ENCODE measurements at places on chromosomes 6 and 20. TPM values are rescaled to one million over a fixed set of nuclear protein-coding genes. Genes with fewer than 3 reads are reported as not detected.

LRP11 gene
- polyA plus RNA-seq: 0.51 TPM

BCAS4 gene
- polyA plus RNA-seq: 0.54 TPM

- no peak for DNase-seq
These were observed 165.7 kb upstream of the RNF217 start for GRCh38 chr6:124796464-124796970.

MATN4 gene
- polyA plus RNA-seq: not detected

- no peak for DNase-seq
These were observed 140.4 kb upstream of the CENPW start for GRCh38 chr6:126199466-126199865.

GRCh38 chr6:53813096-53813495 lies 18.3 kb downstream of the LRRC1 start:
- no peak for DNase-seq

GRCh38 chr6:168909288-168909687 lies 344.4 kb downstream of the THBS2 start:
- DNase-seq: no peak

POM121L2 gene
- polyA plus RNA-seq: not detected

MAN1A1 gene
- 8.9 TPM for polyA plus RNA-seq

DNA sequence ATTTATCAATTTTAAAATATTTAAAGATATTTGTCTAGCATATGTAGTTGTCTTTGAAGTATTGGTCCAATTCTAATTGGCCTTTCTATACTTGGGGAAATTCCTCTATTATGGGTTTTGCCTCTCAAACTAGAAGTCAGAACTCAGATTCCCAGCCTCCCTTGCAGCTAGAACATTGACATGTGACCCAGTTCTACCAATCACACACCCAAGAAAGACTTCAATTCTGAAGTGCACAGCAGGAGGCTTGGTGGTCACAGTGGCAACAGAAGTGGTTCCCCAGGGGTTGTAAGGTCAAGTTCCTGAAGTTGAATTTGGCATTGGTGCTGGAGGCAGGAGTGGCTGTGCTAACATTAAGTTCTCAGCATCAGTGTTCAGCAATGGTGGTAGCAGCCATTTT lies 14.8 kb upstream of the FKBP5 start:
- DNase-seq: no peak

DNA sequence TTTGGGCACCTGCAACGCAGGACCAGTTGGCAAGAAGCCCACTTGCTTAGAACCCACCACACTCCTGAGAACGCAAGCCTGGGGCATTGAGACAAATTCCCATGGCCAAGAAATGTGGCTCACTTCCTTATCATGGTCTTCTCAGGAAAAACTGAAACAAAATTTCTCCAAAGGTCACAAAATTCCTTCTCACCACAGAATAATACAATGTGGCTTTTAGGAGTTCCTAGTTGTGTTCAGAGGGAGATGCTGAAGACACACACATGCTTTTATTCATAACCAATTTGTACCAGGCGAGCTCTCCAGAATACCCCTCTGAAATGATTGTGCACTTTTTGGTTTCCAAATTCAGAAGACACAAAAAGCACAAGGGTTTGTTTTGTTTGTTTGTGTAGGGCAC lies 31.6 kb downstream of the ADTRP start:
- no peak for DNase-seq

SLC17A3 gene
- polyA plus RNA-seq: not detected

DNA sequence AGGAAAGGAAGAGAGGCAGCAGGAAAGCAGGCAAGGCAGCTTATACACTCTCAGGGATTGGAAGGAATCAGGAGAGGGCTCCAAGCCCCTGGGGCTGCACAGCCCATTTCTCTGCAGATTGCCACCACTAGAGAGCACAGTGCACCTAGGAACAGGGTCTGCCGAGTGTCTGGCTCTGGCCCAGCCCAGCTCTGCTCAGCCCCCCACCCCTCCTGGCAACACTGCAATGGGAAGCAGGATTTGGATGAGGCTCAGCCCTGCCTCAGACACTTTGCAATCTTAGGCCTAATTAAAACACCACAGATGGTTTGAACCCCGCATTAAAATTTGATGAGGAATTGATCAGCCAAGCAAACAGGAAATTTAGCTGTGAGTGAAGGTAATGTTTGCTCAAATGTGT lies 252.7 kb downstream of the DHX35 start:
- DNase-seq: no peak

DNA sequence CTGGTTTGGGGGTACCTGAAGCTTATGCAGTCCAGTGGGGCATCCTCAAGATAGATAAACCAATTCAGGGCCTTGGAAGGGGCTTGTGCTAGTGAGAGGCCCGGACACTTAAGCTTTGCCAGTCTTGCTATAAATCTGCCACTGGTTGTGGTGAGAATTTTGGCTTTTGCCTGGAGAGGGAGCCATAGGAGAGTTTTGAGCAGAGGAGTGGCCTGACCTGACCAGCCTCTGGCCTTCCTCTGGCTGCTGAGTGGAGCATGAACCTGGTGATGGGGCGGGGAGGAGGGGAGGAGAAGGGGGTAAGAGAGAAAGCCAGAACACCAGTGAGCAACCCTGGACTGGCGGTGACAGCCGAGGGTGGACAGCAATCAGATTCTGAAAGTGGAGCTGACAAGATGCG lies 7.1 kb downstream of the TMEM74B start:
- no peak for DNase-seq

TMEM14A gene
- polyA plus RNA-seq: 8.9 TPM

- no peak for DNase-seq
These were observed 18.8 kb downstream of the KCNK5 start for GRCh38 chr6:39210450-39210849.

DNA sequence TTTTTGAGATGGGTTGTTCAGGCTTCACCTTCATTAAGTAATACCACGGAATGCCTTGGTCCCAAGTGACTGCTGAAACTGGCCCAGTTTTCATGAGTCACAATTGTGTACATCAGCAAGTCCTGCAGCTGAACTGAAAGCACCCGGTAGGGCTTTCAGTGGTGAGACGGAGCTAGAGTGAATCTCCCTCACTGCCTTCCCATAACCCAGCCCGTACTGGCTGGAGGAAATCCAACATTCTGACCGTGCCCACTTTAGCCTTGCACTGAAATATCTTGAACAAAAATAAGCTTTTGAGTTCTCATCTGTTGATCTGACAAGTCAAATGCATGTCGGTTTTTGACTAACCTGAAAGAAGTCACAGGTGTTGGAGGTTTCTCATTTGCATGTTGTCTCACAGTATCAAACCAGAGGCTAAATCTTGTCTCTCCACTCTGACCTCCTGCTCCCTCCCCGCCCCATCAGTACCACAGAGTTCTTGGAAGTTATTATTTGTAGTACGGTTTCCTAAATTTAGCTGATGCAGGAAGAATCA lies 35.9 kb downstream of the DUSP22 start:
- no peak for DNase-seq

OR2H1 gene
- polyA plus RNA-seq: not detected

GRCh38 chr6:18087396-18088165 lies 34.9 kb downstream of the NHLRC1 start:
- no peak for DNase-seq

TREML2 gene
- 0.01 TPM for polyA plus RNA-seq

PLG gene
- polyA plus RNA-seq: not detected

RPP40 gene
- 12.0 TPM for polyA plus RNA-seq

GRCh38 chr6:103797738-103798137 lies 1062.0 kb downstream of the HACE1 start:
- no peak for DNase-seq

VSX1 gene
- 0.16 TPM for polyA plus RNA-seq

GRCh38 chr20:54190217-54190616 lies 16.4 kb upstream of the CYP24A1 start:
- DNase-seq: no peak

DNA sequence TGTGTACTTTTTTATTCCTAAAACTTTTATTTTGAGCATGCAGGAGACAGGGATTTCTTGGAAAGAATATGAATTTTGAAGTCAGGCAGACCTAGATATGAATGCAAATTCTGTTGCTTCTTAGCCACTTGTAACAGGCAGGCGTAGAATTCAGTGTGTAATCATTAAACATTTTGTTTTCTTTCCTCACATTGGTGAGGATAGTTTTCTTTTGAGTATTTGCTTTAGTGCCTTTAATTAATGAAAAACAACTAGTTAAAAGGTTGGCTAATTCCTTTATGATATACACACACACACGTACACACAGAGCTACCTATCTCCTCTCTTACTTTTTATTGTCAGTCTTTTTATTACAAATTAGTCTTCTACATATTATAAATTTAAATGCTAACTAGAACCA lies 342.3 kb downstream of the CDKAL1 start:
- no peak for DNase-seq

DNA sequence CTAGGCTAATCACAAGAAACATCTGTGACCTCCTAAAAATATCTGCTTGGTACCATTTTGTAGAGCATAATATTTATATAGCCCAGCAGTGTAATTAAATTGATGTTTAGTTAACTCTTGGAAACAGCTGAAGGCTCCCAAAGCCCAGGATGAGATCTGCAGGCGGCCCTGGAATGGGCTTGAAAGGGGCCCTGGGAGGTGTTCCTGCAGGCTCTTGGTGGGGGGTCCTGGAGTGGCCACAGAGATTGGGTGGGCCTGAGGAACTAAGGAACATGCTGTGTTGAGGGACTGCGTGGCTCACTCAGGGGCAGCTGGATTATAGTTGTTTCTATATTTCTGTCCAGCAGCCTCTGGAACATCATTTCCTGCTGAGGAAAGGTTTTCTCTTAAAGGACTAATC lies 9.2 kb downstream of the SCP2D1 start:
- no peak for DNase-seq

DNA sequence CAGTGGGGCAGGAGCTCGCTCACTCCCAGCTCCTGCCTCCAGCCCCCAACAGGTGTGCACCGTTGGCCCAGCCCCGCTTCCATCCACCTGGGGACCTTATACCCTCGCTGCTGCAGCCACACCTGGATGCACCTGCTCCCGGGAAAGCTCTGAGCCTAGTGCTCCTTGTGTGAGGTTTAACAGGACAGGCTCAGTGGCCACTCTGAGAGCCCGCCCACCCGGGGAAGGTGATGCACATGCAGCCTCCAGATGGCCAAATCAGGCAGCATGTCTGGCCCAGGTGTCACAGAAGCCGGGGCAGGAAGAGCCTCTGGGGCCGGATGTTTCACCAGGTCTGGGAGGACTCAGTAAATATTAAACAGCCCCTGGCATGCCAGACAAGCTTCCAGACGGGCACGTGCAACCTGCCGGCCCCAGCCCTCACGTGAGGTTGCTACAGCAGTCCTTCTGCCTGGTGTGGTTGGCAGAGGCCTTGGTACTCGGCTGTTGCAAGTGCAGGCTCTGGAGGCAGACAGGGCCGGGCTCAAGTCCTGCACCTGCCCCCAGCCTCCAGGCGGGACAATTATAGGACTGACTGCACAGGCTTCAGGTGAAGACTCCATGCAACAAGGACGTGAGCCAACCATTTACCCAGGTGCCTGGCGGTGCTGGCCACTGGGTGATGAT lies 66.9 kb downstream of the RIPOR3 start:
- no peak for DNase-seq

DNA sequence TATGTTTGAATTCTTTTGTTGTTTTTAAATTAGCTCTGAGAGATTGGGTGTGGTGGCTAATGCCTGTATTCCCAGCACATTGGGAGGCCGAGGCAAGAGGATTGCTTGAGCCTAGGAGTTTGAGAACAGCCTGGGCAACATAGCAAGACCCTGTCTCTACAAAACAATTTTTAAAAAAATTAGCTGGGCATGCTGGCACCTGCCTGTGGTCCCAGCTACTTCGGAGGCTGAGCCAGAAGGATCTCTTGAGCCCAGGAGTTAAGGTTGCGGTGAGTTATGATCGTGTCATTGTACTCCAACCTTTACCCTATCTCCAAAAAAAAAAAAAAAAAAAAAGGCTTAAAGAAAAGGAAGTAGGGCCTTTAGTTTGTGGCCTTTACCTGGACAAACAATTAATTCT lies 22.9 kb downstream of the DHX35 start:
- DNase-seq: no peak

- no peak for DNase-seq
These were observed 72.4 kb upstream of the NXT1 start for GRCh38 chr20:23278172-23278571.

TNFRSF21 gene
- polyA plus RNA-seq: 6.4 TPM

CCNC gene
- 26.6 TPM for polyA plus RNA-seq

- DNase-seq: no peak
These were observed 161.5 kb upstream of the CDH4 start for GRCh38 chr20:61090541-61090940.

GRCh38 chr6:81842254-81842653 lies 89.8 kb upstream of the TENT5A start:
- no peak for DNase-seq

GRCh38 chr6:53294611-53295010 lies 54.1 kb downstream of the ELOVL5 start:
- no peak for DNase-seq

JPH2 gene
- polyA plus RNA-seq: 61.9 TPM

GRCh38 chr6:132685009-132685408 lies 26.0 kb upstream of the TAAR1 start:
- DNase-seq: no peak

GRCh38 chr6:150078788-150079187 lies 9.9 kb upstream of the ULBP3 start:
- no peak for DNase-seq

SCUBE3 gene
- polyA plus RNA-seq: 5.6 TPM

GRCh38 chr20:62517901-62518610 lies 42.3 kb upstream of the GATA5 start:
- no peak for DNase-seq

DNA sequence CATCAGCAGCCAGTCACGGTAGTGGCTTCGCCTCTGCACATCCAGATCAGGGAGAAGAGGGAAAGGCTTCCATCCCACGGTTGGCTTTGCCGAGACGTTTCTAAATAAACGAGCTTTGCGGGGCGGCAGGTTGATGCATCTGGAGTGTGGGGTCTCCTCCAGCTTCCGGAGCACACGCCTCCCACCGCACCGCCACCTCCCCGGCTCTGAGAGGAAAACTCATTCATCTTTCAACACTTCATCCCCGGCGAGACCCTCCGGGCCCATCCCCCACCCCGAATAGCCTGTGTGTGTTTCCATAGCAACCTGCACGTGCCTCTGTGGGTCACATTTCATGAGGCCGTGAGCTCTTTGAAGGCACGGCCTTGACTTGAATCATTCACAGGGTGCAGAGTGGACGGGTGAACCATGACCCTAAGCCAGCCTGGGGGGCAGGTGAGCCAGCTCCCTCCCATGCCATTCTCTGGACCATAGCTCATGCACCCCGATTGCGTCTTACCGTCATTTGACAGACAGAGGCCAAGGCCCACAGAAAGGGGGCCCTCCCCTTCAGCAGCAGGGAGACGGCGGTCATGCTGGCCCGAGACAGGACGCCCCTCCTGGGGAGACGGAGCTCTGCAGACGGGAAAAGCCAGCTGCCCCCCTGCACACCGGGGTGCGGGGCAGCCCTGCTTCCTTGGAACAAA lies 16.2 kb upstream of the CHRNA4 start:
- DNase-seq: no peak

GRCh38 chr20:922781-923180 lies 6.6 kb upstream of the ANGPT4 start:
- DNase-seq: no peak

All from heart right ventricle (tissue), 16 donors.